ENCODE measurements at places on chromosomes 5 and 9.

- DNase-seq: peak; percentile 48
Observed at GRCh38 chr9:93096131-93096802, at the start of gene CARD19. Gene CARD19, plus strand, starts transcription at chr9:93096217. Its CDS starts 129 bp downstream, at chr9:93096346.

DNA sequence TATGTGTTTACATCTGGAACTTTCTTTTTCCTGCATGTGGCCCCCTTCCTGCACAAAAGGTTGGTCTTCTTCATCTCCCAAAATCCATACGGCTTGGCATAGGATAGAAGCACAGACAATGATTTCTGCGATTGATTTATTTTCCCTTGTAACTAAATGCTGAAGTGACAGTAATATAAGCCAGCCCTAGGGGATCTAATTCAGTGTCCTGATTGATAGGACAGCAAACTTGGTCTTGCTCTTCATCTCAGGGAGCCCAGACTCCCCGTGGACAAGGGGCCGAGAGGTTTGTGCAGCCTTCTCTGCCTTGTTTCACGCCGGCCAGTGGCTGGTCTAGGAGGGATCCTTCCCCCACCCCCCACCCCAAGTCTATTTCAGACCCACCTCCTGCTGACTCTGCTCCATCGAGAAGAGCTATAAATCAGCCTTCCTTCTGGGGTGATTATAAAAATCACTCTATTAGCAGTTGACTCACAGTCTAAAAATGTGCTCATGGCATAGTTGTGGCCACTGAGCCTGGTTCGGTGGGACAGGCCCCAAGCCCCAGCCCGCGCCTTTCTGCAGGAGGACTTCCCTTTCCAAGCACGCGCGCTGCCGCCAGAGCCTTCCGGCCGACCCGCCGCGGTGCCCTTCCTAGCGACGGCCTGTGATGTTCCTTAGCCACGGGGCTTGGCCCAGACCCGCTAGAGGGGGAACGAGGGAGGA is 89.8 kb upstream of the COL5A1 start:
- DNase-seq: no peak

GRCh38 chr5:75734913-75735789 is 17.9 kb upstream of the POC5 start:
- no peak for DNase-seq

GRCh38 chr9:128528445-128529160 is 23.8 kb upstream of the SPTAN1 start:
- DNase-seq: no peak

- DNase-seq: no peak
Observed at GRCh38 chr5:83376461-83376860, 95.1 kb upstream of the VCAN start.

Data from activated CD8-positive, alpha-beta memory T cell treated with anti-CD3 and anti-CD28 coated beads, Interleukin-2, amount 50 U/mL, for 4 hours (primary cell).